ENCODE measurements at places on chromosomes 5 and 9.

GRCh38 chr5:84382363-84383295 lies 2.1 kb downstream of the EDIL3 start:
- DNase-seq, result no peak

DNA sequence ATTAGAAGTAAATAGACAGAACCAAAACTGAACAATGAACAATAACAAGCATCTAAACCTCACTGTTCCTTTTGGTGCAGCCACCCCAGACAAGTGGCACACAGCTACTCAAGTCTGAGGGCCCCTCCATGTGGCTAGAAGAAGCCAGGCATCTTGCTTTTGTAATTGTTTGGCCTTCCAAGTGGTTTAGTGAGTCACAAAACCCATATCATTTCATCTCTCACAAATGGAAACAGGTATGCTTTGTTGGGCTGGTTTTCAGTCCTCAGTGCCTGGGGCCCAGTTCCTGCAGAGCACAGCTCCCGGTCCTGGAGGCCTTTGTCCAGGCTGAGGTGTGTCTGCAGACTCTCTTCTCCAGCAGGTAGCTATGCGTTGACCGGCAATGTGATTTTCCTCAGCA lies 16.7 kb downstream of the PRLR start:
- no peak for DNase-seq

GRCh38 chr9:17003576-17004240 lies 131.1 kb upstream of the CNTLN start:
- DNase-seq, result no peak

- no peak for DNase-seq
These were observed 569.7 kb downstream of the ZNF608 start for GRCh38 chr5:124176692-124177091.

GRCh38 chr5:40784027-40784653 lies 14.0 kb downstream of the PRKAA1 start:
- DNase-seq, result no peak

GRCh38 chr5:126961702-126962101 lies 68.7 kb downstream of the MARCHF3 start:
- DNase-seq, result no peak

DNA sequence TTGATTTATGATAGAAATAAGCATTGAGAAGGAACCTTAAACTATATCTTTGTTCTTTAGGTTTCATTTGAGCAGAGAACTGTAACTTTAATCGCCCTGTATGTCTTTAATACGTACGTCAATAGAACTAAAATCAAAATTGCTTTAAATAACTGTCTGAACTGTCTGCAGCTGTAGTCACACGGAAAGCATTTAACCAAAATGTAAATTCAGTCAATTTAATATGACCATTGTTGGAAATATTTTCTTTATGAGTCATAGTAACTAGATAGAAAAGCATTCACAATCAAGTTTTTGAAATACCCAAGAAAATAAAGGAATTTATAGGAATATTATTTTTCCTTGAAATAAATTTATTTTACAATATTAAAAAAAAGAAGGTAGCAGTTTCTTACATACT lies 157.1 kb upstream of the CDH6 start:
- no peak for DNase-seq

GRCh38 chr9:12798066-12798770 lies 23.4 kb downstream of the LURAP1L start:
- DNase-seq, result no peak

- no peak for DNase-seq
These were observed 26.2 kb downstream of the PITX1 start for GRCh38 chr5:135007749-135008363.
